ENCODE measurements at places on chromosomes 7 and 10. TPM values are rescaled to one million over a fixed set of nuclear protein-coding genes. Genes with fewer than 3 reads are reported as not detected.
A peak's percentile ranks its signal among the peaks of the same experiment; 100 is the strongest.

DNA sequence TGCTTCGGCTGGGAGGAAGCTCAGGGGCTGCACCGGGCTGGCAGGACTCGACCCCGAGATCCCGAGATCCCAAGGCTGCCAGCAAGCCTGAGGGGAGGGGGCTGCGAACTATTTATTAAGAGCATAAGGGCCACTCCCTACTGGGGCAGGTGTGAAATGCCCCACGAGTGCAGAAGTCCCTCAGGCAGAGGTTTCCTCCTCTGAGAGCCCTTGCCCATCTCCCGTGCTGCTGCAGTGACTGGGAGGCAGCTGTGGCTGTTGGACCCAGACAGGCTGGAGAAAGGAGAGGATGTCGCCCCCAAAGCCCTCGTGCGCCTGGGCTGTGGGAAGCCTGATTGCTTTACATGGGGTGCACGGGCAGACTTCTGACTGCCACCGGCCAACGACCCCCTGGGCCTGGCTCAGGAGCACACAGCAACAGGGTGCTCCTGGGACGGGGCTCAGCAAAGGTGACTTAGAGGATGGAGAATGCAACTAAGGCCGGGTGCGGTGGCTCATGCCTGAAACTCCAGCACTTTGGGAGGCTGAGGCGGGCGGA lies 39.8 kb downstream of the RGS10 start:
- no peak for DNase-seq

Gene AMZ1
- polyA plus RNA-seq: 0.63 TPM

Gene DLX6
- polyA plus RNA-seq: not detected

Gene TBX20
- not detected for polyA plus RNA-seq

Gene WDR86
- 38.8 TPM for polyA plus RNA-seq

DNA sequence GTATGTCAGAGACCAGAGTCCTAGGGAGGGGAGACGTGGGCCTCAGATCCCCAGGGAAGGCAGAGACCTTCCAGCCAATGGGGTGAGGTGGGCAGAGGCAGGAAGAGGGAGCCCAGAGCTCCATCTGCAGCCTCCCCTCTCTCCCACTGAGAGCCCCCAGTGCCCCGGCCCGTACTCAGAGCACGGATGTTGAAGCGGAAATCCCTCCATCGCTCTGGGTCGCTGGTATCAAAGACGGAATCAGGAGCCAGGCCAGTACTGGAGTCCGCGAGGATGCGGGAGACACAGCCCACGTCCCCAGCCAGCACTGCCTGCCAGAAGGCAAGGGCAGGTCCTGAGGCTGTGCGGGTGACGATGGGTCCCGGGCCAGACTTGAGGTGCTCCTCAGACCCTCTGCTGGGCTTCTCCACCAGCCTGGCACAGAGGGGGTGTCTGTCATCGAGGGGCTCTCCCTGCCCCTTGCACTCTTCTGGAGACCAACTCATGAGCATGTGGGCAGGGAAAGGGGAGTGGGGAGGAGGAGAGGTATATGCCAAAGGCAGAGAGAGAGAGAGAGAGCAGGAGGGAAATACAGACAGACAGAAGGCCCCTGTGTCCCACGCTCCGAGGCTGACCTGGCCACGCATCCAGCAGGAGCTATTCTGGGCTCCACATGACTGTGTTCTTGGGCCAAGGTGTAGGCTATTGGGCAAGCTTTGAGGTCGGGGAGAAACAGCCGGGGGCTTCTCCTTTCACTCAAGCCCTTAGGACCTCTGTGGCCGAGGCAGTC lies at the start of gene ASB10:
Gene ASB10 (minus strand): TSS at position 611 of the 769 bp plus-strand sequence. CDS start 120 bp downstream, at position 491.
- DNase-seq: no peak

GRCh38 chr7:150855476-150856302 lies 3.4 kb downstream of the AOC1 start:
- no peak for DNase-seq

DNA sequence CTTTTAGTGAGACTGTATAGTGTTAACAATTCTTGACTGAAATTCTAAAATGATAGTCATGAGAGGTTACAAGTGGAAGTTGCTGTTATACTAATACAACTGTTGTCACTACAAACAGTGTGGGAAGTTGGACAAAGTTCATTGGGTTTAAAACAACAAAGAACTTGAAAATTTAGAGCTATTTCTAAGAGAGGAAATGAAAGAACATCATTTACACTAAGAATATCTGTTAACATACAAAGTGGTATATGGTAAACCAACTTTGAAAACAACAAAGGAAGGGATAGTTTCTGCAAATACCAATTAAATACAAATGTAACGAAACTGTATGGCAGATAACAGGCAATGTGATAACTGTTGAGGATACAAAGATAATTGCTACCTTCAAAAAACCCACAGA lies 11.6 kb downstream of the MTPN start:
- DNase-seq: no peak

DNA sequence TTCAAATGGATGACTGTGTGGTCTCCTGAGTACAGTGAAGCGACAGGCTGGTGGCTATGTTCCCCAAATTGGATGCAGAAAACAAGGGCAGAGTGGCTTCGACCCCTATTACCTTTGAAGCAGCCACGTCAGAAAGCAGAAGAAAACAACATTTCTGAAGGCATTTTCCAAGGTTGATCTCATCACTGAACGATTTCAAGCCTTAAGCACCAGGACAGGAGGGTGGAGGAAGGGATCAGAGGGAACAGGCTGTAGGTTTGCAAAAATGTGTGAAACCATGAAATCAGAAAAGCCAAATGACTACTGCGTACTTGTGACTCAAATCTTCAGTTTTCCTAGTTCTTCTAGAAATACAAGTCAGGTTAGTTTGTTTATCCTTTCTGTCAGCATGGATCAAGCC lies 181.0 kb upstream of the TMEM106B start:
- no peak for DNase-seq

- DNase-seq: peak; percentile 73
Measured at GRCh38 chr10:61902445-61903220, 1.1 kb downstream of the ARID5B start.

DNA sequence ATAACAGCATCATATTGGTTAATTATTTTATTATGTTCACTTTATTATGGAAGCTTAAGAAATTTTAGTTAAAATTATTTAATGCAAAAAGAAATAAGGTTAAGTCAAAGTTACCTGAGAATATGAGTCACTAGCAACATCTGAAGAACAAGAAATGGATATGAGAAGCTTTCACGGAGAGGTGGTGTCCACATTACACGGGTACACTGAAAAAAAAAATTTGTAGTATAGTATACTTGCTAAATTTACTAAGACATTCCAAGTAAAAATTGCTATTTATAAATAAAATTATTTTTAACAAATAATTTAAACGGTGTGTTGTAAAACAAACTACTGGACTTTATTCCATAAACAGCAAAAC lies 63.9 kb downstream of the DPY19L1 start:
- DNase-seq: no peak

DNA sequence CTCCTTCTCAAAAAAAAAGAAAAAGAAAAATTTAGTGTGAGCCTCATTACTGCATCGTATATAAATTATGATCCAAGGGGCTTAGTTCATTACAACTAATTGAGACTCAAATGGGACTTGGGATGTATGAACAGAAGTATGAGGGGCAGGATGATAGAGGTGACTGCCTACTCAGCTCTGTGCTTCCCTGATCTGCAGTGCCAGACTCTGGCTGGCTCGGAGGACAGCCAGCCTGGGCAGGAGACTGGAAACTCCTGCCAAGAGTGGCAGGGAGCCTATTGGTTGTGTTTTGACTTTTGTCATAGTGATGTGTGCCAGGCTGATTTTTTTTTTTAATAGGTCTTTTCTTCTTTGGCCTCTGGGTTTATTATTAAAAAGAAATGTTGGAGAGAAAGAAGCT lies 73.8 kb upstream of the GTF2IRD1 start:
- no peak for DNase-seq

All from left kidney (tissue), 8 donors.